Stimulated activated CD8-positive, alpha-beta memory T cell treated with anti-CD3 and anti-CD28 coated beads, Interleukin-4, amount 100 ng/mL, for 1 hour (primary cell): ENCODE measurements at places on chromosomes 5 and 9.

DNA sequence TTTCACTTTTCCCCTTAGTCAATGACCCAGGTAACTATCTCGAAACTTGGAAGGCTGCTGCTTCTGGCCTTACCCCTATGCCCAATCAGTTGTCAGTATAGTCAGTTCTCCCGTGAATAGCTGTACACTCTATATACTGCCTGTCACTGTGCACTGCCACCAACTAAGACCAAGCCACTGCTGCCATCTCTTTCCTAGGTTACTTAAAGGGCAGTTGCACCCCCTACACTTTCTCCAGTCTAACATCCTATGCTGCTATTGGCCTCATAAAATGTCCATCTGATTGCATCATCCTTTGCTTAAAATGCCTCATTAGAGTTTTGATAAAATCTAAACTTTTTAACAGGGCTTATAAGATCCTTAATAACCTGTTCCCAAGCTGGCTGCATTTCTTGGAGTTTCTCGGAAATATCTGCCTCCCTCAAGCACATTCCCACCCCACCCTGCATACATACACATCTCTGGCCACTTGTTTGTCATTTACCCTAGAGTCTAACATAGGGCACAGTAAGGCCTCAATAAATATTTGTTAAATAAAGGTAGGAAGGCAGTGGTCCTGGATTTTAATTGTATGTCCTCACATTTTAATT, 32.8 kb upstream of the TNFAIP8 start:
- DNase-seq = no peak

DNA sequence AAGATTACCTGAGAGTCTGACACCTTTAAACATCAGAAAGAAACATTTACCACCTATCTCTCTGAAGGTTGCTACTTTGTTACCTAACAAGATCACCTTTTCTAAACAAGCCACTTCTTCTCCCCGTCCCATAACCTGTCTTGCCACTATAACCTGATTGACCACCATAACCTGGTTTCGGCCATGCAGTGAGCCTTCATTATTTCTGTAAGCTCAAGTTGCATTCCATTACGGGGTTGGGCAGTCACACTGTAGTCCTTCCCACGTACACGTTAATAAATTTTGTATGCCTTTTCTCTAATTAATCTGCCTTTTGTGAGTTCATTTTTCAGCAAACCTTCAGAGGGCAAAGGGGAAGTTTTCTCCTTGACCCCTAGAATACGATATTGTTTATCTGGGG, 28.0 kb upstream of the CCNG1 start:
- DNase-seq = no peak

DNA sequence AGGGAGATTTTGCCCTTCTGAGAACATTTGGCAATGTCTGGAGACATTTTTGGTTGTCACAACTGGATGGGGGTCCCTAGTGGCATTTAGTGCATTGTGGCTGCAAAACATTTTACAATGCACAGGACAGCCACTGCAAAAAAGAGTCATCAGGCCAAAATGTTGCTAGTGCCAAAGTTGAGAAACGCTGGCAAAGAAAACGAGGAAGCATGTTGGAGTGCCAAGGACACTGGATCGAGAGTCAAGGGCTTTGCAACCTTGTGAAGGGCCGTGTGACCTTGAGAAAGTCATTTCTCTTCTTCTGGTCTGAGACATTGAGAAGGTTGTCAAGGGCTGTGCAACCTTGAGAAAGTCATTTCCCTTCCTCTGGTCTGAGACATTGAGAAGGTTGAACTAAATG, 45.7 kb upstream of the FRRS1L start:
- DNase-seq = no peak

GRCh38 chr5:79736528-79737514, 47.2 kb downstream of the CMYA5 start:
- no peak for DNase-seq

- no peak for DNase-seq
Observed at GRCh38 chr9:126965541-126966428, 51.2 kb downstream of the RALGPS1 start.

DNA sequence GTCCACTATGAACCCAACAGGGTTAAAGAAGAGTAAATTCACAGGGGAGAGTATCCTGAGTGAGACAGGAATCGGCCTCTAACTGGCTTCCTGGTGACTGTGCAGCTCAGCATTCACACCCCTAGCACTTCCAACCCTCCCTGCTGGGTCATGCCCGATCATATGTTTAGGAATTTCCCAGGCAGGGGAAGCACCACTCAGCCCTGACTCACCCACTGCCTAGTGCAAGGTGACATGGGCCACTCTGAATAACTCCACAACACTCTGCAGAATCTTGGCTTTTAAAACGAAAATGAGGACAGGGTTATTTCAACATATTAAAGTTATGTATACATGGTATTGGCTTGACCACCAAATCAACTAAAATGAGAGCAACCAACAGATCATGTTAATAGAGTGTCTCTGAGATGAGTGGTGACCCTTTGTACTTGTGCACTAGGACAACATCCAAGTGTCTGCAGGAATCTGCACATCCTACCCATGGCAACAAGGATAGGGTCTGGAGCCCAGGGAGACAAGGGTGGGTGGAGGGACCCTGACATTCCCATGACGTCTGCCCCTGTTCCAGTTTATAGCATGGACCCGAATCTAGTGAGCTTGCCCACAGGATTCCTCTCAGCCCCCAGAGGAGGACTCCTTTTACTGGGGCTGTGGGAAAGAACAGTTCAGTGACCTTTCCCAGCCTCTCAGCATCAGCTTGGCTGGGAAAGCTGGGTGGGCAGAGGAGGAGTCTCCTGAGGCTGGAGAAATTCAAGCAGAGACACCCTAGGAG, 485.8 kb downstream of the SEMA5A start:
- no peak for DNase-seq

GRCh38 chr9:98381311-98382103, 126.1 kb upstream of the TBC1D2 start:
- DNase-seq = no peak

DNA sequence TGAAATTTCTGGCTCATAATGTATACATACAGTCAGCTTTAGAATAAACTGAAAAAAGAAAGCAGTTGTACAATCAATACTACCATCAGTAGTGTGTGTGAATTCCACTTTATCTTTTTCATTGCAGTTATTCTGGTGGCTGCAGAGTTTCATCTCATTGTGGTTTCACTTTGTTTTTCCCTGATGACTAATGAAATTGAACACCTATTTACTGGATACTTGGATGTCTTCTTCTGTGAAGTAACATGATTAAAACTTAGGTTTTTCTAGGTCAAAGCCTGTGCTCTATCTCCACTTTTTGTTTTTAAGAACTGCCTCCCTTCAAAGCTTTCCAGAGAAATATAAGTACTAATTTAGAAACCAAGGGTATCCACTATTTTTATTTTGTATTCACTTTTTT, 174.3 kb downstream of the TRPM3 start:
- DNase-seq = no peak

GRCh38 chr9:128724744-128725211, 851 bp upstream of the ZDHHC12 start:
- no peak for DNase-seq

- no peak for DNase-seq
Observed at GRCh38 chr5:44809956-44810420, 1.2 kb downstream of the MRPS30 start.

- no peak for DNase-seq
Observed at GRCh38 chr5:36198281-36198680, 43.4 kb downstream of the NADK2 start.

DNA sequence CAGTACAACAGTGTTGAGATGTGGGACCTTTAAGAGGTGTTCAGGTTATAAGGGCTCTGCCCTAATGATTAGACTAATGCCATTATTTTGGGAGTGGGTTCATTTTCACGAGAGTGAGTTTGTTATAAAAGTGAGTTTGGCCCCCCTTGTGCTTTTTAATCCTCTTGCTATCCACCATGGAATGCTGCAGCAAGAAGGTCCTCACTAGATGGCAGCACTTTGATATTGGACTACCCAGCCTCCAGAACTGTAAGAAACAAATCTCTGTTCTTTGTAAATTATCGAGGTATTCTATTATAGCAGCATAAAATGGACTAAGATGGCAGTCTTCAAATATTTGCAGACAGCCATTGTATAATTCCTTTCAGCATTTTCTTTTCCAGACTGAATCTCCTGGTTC, 212.4 kb downstream of the LRRC70 start:
- no peak for DNase-seq

GRCh38 chr5:3659907-3660306, 64.3 kb downstream of the IRX1 start:
- no peak for DNase-seq

GRCh38 chr5:83034036-83034435, 43.2 kb downstream of the TMEM167A start:
- DNase-seq = no peak

GRCh38 chr5:2901511-2901910, 150.0 kb upstream of the IRX2 start:
- DNase-seq = no peak

GRCh38 chr5:179874136-179874535, 15.5 kb upstream of the MRNIP start:
- no peak for DNase-seq

GRCh38 chr9:6449645-6450044, 36.6 kb downstream of the UHRF2 start:
- no peak for DNase-seq

DNA sequence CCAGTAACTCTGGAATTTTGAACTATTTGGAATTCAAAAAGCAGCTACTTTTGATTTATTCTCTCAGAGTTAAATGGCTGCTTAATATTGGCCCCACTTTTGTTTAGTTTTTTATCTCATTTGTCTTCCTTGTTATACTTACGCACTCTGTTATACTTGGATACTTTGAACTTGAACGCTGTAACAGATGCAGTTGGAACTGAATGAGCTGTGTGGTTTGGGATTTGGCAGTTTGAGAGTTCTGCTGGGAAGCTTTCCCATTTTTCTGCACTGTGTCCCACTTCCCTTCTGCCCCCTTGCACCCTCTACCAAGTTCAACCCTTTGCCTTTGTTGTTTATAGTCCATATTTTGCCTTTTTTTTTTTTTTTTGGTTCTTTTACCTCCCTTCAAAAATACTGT, 3.8 kb downstream of the RHOBTB3 start:
- no peak for DNase-seq

- no peak for DNase-seq
Observed at GRCh38 chr5:67166460-67167285, 29.9 kb downstream of the CD180 start.

DNA sequence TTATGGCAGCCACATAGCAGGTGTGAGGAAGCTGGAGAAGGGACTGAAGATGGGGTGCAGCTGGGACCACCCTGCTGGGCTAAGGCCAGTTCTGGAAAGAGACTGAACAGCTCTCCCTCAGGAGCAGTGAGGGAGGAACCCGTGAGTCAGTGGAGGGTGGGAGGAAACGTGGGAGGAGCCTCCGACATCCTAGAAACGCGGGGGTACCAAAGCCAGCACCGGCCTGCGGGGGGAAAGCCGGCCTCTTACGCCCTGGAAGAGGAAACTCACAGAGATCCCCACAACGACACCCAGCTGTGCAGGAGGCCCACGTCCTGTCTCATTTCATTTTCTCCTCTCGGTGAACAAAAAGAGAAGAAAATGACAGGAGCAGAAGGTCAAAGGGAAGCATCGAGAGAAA, 185.8 kb upstream of the IRX4 start:
- DNase-seq = no peak

DNA sequence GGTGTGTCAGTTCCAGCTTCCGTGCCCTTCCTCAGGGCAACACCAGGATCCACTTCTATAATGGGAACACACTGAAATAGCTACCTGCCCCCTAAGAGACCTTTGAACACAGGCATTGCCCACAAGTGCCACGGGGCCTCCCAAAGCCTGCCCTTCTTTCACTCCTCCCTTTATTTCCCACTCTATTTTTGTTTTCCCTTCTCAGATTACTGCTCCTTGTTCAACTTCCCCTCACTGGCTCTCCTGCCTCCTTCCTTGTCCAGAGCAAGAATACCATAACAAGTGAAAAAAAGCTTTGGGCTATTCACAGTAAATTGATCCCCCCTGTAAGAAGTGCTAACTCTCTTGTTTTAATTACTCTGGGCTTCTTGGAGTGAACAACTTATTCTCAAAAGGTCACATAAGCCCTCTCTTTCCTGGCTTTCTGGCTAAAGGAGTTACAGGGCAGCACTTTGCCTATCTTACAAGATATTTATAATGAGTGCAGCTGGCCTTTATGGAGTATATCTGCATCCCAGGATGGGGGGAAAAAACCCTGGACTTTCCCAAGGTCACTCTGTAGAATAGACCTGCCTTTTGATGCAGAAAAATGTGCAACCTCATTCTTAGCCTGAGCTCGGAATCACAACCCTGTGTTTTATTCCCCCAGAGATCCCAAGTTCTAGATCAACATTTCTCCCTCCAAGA, 11.3 kb downstream of the CTXN3 start:
- no peak for DNase-seq

GRCh38 chr9:68780720-68781119, 75.7 kb downstream of the PIP5K1B start:
- no peak for DNase-seq

GRCh38 chr9:72271613-72272478, 93.2 kb downstream of the ZFAND5 start:
- no peak for DNase-seq

- no peak for DNase-seq
Observed at GRCh38 chr5:850511-851006, at the start of gene ZDHHC11. TSS of gene ZDHHC11 (minus strand) at chr5:850986. CDS start at chr5:850602, 384 bp downstream.

DNA sequence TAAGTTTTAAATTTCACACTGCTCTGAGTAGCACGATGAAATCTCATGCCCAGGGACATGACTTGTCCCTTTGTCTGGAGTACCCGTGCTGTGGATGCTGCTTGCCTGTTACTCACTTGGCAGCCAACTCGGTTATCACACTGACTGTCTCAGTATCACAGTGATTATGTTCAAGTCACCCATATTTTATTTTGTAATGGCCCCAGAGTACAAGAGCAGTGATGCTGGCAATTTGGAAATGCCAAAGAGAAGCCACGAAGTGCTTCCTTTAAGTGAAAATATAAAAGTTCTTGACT, 22.8 kb upstream of the SCGB3A2 start:
- no peak for DNase-seq

DNA sequence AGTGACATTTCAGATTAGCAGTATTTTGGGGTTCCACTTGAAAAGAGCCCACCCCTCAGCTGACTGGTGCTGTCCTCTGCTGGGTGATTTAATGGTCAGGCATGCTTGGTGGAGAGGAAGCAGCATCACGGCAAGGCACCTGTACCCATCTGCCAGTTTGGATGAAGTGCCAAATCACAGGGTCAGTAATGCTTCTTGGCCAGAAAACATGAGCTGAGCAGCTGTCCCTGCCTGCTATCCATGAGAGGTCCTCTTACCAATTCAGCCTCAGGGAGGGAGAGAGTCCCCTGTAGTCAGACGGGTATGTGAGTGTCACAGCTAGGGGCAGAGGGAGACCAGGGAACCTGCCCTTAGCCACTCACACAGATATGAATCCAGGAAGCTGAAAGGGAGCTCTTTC, 137.9 kb downstream of the SEC61B start:
- no peak for DNase-seq

- DNase-seq = no peak
Observed at GRCh38 chr5:79642210-79642609, 30.0 kb downstream of the TENT2 start.

GRCh38 chr5:135985951-135986350, 31.2 kb upstream of the LECT2 start:
- no peak for DNase-seq

- no peak for DNase-seq
Observed at GRCh38 chr5:58077416-58077815, 382.5 kb downstream of the PLK2 start.
